ENCODE measurements at places on chromosomes 12 and 14.

- no peak for DNase-seq
Observed at GRCh38 chr12:69758105-69758504, 19.4 kb downstream of the RAB3IP start.

DNA sequence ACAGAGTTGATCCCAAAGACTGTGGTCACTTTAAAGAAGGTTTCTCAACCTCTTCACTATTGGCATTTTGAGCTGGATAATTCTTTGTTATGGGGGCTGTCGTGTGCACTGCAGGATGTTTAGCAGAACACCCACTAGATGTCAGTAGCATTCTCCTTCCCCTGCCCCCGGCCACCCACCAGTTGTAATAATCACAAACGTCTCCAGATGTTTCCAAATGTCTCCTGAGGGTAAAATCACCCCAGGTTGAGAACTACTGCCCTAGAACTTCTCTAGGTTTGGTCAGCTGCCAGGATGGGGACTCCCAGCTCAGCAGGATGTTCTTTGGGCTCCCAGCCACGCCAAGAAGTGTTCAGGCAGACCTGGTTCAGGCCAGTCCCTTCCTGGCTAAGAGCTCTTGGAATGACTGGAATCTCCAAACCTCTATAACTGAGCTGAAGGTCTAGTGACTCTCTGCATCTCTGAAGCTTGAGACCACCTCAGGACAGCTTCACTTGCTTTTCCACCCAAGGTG is 12.5 kb upstream of the AJUBA start:
- no peak for DNase-seq

- no peak for DNase-seq
Observed at GRCh38 chr12:105480162-105480561, 149.7 kb downstream of the C12orf75 start.

GRCh38 chr12:32296567-32296966 is 102.8 kb upstream of the FGD4 start:
- DNase-seq = no peak

DNA sequence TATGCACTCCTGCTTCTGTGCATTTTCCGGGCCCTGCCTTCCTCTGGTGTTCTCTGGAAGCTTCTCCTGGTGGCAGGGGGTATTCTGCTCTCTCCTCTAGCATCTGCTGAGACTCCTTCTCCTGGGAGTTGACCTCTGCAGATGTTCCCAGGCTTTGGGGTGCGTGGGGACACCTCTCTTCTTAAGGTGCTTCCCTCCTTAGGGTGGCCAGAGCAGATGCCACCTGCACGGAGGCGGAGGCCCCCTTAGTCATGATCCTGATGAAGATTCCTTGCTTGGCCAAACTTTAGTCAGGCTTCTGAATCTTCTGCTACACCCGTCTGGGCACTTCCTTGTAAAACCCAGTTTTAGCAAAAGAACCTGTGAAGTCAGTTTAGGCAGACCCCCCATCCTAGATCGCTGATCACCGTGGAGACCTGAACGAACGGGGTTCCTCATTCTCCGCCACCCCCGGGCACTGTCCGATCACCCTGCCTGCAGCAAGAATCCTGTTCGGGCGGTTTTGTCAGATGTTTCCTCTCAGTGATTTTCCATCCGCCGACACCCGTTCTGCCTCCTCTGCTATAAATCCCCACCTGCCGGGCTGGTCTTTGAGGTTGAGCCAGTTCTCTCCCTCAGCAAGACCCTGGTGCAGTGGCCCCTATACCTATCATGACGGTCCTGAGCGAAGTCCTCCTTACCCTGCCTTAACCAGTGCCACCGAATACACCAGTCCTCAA is 111.9 kb downstream of the CALM1 start:
- DNase-seq = no peak

DNA sequence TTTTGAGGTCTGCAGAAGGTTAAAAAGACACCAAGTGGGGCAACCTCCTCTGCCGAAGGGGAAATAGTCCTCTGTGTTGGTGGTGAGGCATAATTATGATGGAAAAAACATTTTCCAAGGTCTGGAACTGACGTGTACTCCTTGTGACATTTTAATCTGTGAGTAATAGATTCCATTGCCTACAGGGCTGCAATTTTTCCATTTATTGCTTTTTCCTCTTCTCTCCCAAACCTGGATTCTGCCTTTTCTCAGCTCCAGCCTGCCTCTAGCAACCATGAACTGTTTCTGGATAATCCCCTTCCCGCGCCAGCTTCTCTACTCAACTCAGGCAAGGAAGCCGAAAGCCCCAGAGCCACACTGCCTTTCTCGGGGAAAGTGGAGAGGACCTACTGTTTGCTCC is 230.1 kb upstream of the PLXNC1 start:
- no peak for DNase-seq

All from activated CD8-positive, alpha-beta memory T cell treated with anti-CD3 and anti-CD28 coated beads for 1 hour (primary cell).